Aorta (tissue), 5 donors: ENCODE measurements at places on chromosomes 7 and 10.

DNA sequence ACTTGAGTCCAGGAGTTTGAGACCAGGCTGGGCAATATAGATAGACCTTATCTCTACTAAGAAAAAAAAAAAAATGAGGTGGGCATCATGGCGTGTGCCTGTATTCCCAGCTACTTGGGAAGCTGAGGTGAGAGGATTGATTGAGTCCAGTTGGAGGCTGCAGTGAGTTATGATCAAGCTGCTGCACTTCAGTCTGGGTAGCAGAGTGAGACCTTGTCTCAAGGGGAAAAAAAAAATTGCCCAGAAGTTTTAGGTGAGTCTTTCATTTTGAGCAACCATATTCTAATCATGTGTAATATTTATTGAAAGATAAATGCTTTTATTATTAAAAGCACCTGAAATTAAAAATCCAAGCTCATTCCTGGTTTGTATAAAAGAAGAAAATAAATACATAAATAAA is 13.1 kb downstream of the INPP5F start:
- no peak for DNase-seq

DNA sequence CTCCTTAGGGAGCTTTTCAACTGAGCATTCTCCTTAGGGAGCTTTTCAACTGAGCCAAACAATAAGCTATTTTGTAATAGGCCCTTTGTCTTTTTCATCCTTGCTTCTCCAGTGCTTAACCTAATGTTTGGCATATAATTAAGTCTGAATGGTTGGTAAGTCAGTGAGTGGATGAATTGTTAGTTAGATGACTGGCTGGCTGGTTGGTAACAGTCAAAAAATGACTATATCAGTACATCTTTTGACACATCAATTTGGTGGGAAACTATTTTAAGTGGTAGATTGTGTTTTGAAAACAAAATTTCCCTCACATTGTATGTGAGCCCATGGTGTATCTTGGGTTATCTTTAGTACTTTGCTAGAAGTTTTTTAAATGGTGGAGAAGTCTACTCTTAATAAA is 16.4 kb downstream of the ING3 start:
- no peak for DNase-seq

GRCh38 chr7:109901926-109902325 is 1189.0 kb upstream of the LRRN3 start:
- no peak for DNase-seq

DNA sequence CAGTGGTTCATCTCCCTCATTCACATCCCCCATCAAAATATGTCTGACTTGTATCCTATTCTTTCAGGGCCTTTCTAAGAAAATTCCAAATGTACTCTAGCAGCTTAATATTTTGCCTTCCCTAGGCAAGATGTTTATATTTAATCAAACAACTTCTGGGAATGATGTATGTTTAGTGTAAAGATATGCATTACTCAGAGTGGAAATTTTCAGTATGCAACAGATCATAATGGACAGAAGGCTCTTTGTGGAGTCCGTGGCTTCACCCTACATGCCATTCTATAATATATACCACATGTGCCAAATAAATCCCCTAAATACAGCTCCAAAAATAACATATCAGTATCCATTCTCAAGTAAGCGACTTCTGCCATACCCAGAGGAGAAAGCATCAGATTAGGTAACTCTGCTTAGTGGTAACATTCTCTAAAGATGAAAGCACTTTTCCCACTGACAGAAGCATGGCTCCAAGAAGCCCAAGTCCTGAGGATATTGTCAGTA is 316.6 kb downstream of the KCNMA1 start:
- no peak for DNase-seq

DNA sequence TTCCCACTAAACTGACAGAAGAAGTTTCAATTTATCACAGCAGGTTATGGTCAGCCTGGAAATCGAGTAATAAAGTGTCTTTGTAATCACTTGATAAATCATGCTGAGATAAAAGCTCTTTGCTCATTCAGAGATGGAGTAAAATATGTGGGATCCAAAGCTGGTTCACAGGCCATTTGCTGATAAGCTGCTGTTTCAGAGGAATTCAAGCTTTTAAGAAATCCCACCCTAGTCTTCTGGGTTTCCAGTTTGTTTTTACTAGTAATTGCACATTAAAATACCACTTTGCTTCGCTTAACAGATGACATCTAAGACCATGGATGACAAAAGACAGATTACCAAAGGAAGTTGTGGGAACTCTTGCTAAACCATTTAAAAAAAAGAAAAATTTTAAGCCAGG is 37.4 kb upstream of the CDK6 start:
- no peak for DNase-seq
